ENCODE measurements at places on chromosomes 2 and 18.

DNA sequence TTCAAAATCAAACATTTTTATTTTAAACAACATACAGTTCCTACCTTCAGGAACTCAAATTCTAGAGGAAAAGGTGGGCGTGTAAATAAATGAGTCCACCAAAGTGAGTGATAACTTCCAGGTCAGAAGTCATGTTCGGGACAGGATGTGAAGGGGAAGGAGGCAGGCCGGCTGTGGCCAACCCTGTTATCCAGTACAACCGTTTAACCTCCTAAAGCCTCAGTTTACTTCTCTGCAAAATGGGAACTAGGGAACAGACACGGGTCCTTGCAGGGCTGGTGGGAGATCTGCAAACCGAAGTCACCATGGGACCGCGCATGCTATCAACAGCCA lies 373 bp downstream of the EIPR1 start:
- DNase-seq, result no peak

DNA sequence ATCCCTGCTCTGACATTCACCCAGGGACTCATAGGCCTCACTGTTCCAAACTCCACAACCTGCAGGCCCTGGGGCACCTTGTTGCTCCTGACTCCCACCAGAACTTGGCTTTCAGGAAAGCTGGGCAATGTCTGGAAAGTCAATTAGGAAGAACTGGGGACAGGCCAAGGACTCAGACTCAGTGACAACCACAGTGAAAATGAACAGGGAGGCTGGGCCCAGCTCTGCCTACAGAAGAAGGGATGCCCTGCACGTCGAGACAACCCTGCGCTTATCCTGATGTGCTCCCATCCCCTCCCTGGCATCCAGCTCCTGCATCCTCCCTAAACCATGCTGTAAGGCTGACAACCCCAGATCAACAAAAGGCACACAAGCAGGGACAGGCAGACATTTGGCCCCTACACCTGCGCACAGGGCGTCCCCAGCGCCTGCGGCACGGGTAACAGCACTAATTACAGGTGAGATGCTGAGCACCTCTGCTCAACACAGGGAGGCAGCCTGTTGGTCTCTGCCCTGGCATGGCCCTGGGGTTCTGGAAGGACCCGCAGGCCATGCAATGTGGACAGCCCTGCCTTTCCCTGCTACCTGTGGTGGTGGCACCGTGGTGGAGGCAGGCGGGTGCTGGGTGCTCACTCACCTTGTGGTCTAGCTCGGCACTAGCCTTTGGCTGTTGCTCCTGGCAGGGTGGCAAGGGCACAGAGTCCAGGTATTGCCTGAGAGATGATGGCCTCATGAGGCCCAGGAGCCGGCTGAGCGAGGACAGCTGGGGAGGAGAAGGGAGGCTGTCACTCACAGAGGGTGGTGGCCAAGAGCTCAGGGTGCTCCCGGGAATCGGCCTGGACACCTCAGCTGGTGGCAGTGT lies 23.6 kb upstream of the SEMA4C start:
- no peak for DNase-seq

DNA sequence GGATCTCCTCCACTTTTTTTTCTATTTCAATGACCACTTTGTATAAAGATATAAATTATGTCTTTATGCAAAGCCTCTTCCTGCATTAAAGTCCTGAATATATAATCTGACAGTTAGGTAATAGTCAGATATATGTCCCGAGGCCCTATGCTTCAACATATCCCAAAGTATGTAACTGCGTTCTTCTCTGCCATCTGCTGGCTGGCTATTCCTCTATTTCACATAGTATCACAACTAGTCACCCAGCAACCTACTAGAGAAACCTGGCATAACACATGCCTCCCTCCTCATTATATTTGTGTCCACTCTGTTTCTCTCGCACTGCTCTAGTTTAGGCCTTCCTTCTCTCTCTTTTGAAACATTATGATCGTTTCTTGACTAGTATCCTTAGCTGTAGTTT lies 640.8 kb downstream of the DPP10 start:
- DNase-seq, result no peak

DNA sequence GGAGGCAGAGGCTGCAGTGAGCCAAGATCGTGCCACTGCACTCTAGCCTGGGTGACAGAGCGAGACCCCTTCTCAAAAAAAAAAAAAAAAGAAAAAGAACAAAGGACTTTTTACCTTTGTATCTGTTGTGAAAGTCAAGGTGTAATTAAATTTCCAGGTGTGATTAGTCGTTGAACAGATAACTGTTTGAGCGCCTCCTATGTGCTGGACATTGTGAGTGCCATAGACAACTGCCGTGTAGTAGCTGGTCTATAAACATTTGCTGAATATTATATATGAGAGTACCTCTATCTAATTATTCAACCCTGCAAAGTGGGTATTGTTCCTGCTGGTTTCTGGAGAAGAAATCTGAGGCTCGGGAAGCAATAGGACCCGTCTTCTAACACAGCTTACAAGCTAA lies 71.8 kb downstream of the ASAP2 start:
- DNase-seq, result no peak

DNA sequence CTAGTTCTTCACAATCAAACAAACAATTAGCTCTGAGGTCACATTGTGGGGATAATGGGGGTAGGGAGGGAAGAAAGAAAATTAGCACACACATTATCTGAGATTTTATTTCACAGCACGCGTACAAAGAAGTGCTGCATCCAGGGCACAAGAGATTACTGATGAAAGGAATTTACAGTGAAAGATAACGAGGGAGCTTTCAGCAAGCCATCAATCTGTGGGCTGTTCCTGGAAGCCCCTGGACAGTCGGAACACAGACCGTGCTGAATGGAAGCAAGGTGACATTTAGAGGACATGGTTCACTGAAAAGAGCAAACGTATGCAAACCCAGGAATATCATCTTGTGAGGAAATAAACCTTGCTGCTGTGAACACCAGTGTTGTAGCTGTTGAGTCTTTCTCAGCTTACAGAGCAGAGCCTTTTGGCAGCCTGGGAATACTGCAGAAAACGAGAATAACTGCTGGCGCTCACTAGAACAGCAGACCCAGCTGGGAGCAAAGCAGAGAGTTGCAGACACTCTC lies 63.2 kb downstream of the SCG2 start:
- no peak for DNase-seq

- DNase-seq, result no peak
These were observed 159.2 kb downstream of the GULP1 start for GRCh38 chr2:188450732-188451483.

GRCh38 chr2:227160164-227160563 lies 3.8 kb downstream of the COL4A4 start:
- DNase-seq, result no peak

DNA sequence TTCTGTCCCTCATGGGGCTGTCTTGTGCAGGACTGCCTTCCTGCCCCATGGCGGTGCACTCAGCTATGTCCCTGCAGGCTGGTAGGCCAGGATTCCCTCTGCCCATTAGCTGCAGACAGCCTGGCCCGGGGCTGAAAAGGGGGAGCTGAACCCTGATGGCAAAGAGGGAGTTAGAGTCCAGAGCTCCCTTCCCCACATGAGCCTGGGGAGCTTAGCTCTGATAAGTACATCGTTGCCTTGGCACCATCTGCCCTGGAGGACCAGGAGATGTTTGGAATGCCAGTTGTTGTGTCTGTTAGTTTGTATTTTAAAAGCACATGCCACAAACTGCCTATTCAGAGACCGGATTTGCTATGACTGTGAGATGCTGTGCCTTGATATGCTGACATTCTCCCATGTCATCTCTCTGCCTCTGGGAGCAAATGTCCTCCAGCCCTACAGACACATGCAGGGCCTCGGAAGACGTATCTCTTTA lies 65.1 kb upstream of the AFF3 start:
- DNase-seq, result no peak

- DNase-seq, result no peak
These were observed 37.3 kb upstream of the XPO1 start for GRCh38 chr2:61575447-61575859.

DNA sequence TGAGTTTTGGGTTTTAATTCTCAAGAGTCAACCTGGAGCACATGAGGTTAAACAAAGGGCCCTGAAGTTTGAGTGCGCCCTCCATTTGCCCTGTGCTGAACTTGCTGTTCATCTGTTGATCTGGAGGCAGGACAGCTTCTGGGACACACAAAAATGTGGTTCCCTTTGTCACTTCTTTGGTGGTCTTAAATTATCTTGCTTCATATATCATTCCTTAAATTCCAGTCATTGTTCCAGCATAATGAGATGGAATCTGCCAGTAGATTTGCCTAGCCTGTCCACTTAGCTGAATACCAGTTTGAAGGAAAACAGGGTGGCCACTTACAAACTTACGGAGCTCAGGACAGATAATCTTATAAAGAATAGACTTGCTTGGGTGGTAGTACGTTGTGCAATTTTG lies 916 bp downstream of the CETN1 start:
- DNase-seq, result no peak

GRCh38 chr18:42341423-42341822 lies 386.4 kb downstream of the PIK3C3 start:
- DNase-seq, result no peak

- DNase-seq, result no peak
These were observed 107.4 kb downstream of the OSBPL6 start for GRCh38 chr2:178301649-178302238.

- DNase-seq, result no peak
These were observed 156.0 kb downstream of the TANC1 start for GRCh38 chr2:159124441-159124911.

DNA sequence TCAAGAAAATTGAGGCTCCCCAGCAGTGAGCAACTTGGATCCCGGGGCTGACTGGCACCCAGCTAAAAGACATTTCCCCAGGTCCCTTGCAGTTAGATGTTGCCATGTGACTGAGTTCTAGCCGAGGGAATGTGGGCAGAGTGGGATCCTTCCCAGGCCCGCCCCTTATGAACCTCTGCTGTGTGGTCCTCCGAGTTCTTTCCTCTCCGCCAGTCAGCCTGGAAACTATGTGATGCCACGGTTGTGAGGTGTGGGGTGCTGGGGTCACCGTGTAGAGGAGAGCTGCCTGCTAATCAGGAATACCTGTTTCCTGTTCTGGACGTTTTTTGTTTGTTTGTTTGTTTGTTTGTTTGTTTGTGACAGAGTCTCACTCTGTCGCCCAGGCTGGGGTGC lies 45.5 kb downstream of the TMEM37 start:
- no peak for DNase-seq

- DNase-seq, result no peak
These were observed 528.3 kb downstream of the CMPK2 start for GRCh38 chr2:6337472-6337820.

GRCh38 chr2:187541086-187542085 lies 12.8 kb downstream of the TFPI start:
- no peak for DNase-seq

GRCh38 chr2:147756069-147756468 lies 88.8 kb upstream of the ACVR2A start:
- no peak for DNase-seq

GRCh38 chr2:215973954-215974699 lies 39.2 kb downstream of the MREG start:
- DNase-seq, result no peak

- DNase-seq, result no peak
These were observed 694.5 kb downstream of the ADCYAP1 start for GRCh38 chr18:1599196-1599595.

GRCh38 chr2:171176516-171176915 lies 15.8 kb upstream of the TLK1 start:
- DNase-seq, result no peak

DNA sequence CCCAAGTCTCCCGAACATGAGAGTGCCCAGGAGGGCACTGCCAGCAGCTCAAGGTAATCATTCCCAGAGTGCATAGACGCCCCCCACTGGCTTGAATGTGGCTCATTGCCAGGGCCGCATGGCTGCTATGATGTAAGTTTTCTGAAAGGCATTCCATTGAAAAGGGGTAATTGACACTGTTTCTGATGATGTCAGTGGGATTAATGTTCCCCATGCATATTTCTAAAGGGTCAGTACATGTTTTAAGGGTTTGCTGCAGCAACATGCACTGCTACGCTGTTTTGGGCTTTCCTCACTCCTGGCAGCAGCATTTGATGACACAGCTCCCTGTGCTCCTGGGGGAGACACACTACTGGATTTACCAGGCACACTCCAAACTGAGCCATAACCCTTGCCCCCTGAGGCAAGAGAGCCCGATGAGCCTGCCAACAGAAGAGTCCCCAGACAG lies 36.7 kb downstream of the KIAA2012 start:
- no peak for DNase-seq

DNA sequence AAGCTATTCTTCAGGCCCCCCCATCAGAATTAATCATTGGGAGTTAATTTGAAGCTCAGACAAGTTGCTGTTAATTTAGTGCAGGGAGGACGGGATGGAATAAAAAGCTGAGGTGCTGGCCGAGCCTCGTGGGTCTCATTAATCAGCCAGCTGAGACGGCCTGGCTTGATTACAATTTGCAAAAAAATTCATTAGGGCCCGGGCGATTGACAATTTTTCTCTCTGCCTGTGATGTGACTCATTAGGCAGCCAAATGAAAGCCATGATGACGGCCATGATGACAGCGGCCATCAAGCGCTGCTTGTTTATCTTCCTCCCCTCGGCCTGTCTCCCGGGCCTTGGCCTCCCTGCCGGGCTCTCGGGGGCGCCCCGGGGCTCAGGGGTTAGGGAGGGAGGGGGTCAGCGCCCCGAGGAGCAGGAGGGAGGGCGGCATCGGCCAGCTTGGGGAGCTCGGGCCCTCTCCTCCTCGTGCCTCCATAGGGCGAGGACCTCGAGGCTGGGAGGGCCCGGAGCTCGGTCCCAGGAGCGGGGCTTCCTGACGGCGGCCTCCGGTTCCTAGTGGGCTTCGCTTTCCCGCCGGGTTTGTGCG lies 5.2 kb downstream of the GBX2 start:
- no peak for DNase-seq

- no peak for DNase-seq
These were observed 653.8 kb downstream of the BCL11A start for GRCh38 chr2:59899692-59900091.

GRCh38 chr2:218465987-218466633 lies 47.2 kb downstream of the VIL1 start:
- DNase-seq, result no peak

DNA sequence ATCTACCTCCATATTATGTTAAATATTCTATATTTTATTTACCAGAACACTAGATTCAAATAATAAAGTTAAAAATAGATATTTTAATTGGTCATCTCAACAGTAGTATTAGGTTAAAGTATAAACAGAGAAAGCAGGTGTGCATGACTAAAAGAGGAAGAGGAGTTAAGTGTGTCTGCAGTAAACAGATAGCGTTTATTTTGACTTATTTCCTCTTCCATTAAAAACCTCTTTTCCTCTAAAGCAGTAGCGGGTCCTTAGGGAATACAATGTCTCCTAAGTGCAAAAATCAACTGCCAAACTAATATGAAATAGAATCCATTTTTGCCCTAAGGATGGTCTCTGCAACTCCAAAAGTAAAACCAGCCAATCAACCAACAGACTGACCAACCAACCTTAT lies 27.7 kb downstream of the EIF2AK3 start:
- DNase-seq, result no peak

DNA sequence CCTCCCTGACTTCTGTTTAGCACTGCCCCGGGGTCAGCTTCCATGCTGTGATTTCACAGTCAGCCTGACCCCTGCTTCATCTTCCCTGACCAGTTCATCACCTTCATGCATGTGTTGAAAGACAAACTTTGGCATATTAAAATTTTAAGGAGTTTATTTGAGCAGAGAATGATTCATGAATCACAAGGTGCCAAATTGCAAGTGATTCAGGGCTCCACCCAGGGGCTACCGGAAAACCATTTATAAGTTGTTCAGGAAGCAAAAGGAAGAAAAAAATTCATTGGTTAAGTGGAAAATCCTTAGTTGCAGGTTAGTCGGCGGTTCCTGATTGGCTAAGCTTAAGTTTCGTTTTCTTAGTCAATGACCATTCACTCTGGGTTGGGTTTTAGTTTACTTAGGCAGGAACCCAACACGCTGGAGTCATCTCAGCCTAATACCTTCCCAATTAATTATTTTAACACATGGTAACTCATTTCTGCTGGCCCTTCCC lies 10.6 kb downstream of the IL1F10 start:
- DNase-seq, result no peak
